HL-60 (cell line): ENCODE measurements at places on chromosomes 11 and 22.

DNA sequence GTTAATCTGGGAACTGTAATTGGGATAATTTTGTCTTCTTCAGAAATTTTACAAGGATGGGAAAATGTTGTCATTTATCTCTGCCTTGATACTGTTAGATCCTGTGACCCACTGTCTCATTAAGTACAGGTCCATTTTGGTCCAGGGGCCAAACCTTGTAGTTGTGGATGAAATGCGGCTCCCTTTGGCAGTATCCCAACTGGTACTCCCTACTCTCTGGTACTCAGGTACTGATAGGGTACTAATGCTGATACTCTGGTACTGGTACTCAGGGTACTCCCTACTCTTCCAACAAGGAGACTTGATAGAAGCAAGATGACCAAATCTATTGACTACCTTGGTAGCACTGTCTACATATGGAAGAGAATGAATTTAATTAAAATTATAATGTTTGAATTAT is 97.9 kb downstream of the GRAMD1B start:
- no peak for DNase-seq

GRCh38 chr11:70527429-70528045 is 129.2 kb downstream of the CTTN start:
- DNase-seq = no peak

- DNase-seq = no peak
These were observed 126.3 kb downstream of the RRAS2 start for GRCh38 chr11:14232652-14233051.

GRCh38 chr11:79261684-79262083 is 179.1 kb downstream of the TENM4 start:
- DNase-seq = no peak

DNA sequence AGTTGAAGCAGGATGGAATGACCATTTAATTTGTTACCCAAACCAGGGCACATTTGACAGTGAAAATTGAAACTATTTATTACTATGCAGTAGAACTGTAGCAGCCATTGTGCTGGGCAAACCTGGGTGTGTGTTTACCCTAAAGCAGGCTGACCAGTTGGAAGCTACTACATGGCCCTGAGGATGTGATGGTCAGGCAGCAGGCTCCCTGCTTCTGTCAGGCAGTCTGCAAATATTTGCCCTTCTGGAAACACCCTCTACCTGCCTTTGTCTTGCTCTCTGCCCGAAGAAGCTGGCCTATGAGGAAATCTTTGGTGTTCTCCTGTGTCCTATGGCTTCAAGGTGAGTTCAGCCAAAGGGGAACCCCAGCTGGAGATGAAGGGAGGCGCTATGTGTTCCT is 600.1 kb upstream of the KIRREL3 start:
- no peak for DNase-seq
